ENCODE measurements at places on chromosomes 11 and 22.

GRCh38 chr11:76318744-76319384 is 62.1 kb downstream of the THAP12 start:
- DNase-seq, result peak; percentile 42

- DNase-seq, result no peak
These were observed 74.3 kb upstream of the ARHGAP42 start for GRCh38 chr11:100612766-100613165.

DNA sequence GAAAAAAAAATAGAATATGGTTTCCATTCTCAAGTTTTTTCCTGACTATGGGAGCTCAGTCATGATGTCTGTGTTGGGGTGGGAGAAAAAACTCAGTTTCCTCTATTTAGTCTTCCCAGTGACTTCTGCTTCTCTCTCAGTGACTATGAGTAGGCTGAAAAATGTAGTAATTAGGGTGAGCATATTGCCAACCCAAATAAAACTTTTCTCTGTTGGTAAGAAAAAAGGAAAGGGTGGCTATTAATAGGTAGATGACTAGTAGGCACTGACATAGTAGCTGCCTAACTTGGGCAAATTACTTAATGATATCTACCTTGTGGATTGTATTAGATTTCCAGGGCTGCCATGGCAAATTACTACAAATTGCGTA is 34.2 kb upstream of the BIRC3 start:
- DNase-seq, result no peak

DNA sequence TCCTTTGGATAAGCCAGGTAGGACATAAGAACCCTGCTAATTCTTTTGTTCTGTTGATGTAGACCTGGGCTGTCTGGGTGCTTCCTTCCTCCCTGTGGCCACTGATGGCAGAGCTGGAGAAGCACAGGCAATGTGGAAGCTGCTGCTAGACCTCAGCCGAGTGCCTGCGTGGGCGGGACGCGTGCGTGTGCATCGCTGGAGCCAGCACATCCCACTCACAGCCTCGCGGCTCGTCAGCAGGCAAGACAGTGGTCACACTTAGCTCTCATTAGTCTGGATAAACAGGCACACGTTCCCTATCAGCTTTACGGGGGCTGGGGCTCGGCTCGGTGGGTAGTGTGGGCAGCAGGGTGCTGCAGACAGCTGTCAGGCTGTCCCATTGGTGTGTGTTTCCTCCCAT is 155.7 kb downstream of the GRIK4 start:
- no peak for DNase-seq
